ENCODE measurements at places on chromosomes 3 and 15.

- DNase-seq: no peak
These were observed 39.1 kb downstream of the GASK1A start for GRCh38 chr3:43018246-43018645.

- no peak for DNase-seq
These were observed 64.2 kb downstream of the CD200R1L start for GRCh38 chr3:112782491-112782890.

- DNase-seq: no peak
These were observed 39.9 kb downstream of the AMOTL2 start for GRCh38 chr3:134334231-134334900.

DNA sequence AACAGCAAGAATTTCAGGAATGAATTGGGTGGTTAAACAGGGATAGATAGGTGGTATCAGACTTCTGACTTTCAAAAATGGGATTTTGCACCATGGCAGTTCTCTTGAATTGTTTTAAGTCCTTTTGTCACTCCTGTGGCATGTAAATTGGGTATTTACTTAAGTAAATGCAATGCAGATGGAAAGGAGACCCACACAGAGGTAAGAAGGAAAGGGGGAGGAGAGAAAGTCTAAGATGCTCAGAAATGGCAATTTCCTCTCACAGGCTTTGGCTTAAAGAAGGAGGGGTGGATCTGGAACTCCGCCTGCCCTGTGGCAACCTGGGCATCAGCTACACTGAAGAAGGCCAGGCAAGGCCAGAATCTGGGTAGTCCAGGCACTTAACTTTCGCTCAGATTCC, 197.1 kb upstream of the UBE2E1 start:
- no peak for DNase-seq

- DNase-seq: no peak
These were observed 1090.2 kb downstream of the PLOD2 start for GRCh38 chr3:145070795-145071194.

DNA sequence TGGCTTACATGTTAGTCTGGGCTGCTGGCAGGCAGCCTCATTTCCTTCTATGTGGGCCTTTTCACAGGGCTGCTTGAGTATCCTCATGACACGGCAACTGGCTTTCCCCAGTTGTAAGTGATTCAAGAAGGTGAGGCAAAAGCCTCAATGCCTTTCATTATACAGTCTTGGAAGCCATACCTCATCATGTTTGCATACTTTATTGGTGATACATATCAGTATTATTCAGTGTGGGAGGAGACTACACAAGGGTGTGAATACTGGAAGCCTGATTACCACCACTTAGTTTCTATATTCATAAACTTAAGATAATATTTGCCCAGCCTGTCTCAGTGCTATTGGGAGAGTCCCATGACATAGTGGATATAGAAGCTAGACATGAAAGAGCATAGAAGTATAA, 346.8 kb downstream of the SOX2 start:
- no peak for DNase-seq

DNA sequence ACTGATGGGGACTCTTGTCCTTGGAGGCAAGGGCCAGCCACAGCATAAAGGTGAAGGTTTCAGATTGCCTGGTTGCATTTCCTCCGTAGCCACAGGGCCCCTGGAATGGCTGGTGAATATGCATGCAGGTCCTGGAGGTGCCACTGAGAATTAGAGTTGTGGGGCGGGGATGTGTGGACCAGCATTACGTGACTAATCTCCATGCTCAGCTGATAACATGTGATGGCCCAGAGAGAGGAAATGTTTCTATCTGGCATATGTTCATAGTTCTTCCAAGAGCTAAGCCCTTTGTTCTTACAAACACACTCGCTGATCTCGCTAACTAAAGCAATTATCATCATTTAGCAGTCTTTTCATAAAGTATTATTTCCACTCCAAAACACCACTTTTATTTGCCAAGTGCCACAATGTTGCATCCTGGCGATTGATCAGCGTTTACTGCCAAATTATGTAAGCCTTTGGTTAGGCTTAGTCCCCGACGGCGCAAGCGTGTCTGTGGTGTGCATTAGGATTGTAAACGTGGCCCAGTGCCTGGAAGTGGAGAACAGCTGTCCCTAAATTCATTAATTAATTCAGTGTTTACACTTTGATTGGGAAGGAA, 55.9 kb downstream of the CGNL1 start:
- DNase-seq: peak; percentile 11

DNA sequence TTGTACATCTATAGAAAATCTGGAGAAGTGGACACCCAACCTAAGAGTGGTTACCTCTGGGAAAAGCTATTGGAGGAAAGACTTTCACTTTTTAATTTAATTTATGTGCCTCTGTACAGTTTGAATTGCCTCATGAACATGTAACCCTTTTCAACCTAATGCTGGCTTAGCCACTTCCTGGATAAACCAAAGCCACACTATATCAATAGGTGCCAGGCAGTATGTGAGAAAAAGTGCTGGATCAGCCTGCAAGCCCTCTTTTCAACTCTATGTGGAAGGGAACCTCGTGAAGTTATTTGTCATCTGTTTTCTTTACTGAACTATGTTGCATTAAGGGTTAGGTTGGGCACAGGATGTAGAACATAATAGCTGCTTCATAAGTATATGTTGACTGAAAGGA, 9.3 kb upstream of the TOPAZ1 start:
- DNase-seq: no peak

GRCh38 chr15:84811828-84812227, 5.3 kb upstream of the ALPK3 start:
- DNase-seq: no peak

GRCh38 chr15:57611123-57611522, 19.4 kb downstream of the MYZAP start:
- DNase-seq: no peak

- no peak for DNase-seq
These were observed 31.0 kb downstream of the NXPE3 start for GRCh38 chr3:101810022-101810418.

- no peak for DNase-seq
These were observed 78.8 kb upstream of the PRR23C start for GRCh38 chr3:139123377-139124095.

DNA sequence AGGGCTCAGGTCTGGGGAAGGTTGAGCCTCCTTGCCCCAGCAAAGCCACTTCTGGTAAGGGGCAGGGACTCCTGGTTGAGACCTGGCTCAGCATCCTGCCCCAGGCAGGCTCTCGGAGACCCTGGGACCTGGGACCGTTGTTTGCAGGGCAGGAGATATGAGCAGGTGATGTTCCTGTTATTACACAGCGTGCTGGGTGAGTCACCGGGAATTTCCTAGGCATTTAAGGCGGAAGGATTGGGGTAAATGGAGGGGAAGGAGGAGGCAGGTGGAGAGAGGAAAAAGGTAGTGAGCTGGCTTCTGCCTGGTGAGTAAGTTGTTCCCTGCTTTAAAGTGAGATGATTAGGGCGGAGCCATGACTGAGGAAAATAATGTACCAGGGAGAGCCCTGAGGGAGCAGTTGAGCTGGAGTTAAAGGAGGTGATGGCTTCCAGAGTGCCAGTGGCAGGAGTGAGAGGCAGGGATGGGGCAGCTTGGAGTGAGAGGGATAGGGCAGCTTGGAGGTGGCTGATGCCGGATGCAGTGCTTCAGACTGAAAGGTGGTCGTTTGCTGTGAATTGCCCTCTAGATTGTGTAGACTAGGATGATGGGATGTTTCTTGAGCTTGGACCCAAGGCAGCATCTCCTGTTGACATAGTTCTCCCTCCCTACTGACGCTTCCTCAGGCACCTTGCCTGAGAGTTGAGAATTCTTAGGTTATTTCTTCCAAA, 79.4 kb downstream of the AAGAB start:
- DNase-seq: no peak

DNA sequence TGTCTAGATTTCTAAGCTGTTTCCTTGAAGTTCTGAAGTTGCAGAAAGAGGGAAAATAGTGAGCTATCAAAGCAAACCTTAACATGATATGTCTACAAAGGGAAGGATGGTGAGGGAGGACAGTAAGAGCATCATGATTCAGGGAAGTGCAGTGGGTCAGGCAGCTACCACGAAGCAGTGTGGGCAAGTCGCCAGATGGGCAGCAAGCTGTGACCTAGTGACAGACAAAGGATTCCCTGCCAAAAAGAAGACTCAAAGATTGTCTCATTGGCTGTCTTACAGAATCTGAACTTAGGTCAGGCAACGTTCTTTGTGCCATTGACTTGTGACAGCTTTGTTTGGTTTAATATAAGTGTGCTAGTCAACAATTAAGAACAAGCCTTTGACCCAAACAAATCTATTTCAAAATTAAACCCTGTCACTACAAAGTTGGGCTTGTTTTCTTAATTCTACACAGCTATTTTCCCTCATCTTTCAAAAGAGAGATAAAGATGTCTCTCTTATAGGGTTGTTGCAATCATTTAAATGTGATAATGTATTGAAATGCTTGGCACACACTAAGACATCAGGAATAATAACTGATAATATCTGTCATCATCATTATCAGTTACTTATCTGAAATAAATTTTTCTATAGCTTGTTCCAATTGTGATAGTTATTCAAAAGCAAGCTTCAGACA, 153.3 kb downstream of the ECT2 start:
- DNase-seq: no peak

- no peak for DNase-seq
These were observed 388.4 kb upstream of the NDN start for GRCh38 chr15:24075420-24076089.

- no peak for DNase-seq
These were observed 81.0 kb upstream of the ALCAM start for GRCh38 chr3:105285653-105286241.

GRCh38 chr3:140530131-140530530, 147.7 kb upstream of the TRIM42 start:
- DNase-seq: no peak

DNA sequence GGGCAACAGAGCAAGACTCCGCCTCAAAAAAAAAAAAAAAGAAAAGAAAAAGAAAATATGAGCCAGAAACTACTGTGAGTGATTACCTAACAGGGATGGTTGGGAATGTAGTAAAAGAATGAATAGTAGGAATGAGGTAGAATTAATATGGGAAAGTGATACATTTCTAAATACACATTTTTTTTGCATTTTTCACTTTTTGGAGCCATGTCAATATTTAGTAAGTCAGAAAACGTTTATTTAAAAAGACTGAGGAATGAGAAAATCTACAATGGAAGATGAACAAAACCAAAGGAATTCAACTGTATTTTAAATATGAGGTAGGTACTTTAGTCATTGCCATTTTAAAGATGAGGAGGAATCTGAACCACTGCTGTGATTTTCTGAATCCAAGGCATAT, 817.2 kb upstream of the CADM2 start:
- DNase-seq: no peak

GRCh38 chr3:129176051-129176450, 7.6 kb downstream of the CNBP start:
- DNase-seq: no peak

DNA sequence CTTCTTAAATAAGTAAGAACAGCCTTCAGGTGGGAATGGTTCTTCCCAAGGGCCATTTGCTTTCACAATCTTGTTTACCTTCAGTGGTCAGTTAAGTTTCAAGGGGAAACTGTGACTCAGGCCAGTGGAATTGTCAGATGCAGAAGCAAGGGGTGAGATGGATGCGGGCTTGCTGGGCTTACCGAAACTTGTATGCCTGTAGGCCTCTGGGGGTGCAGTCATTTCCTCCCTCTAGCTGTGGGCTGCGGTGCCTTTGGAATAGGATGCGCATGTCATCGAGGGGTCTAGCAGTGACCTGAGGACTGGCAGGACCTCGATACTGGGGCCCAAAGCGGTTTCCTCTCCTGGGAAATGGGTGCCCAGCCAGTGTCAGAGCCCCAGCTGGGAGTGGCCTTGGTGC, 121.6 kb downstream of the EEFSEC start:
- no peak for DNase-seq

DNA sequence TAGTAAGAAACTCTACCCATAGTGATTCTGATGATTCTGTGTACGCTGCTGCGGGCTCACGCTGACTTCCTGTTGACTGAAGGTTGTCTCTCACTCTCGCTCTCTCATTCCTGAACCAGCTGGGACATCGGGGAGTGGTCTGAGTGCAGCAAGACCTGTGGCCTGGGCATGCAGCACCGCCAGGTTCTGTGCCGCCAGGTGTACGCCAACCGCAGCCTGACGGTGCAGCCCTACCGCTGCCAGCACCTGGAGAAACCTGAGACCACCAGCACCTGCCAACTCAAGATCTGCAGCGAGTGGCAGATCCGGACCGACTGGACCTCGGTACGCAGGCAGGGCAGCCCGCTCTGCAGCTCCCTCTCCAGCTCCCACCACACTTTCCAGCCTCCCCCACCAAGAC, 63.6 kb upstream of the NR2E3 start:
- no peak for DNase-seq

DNA sequence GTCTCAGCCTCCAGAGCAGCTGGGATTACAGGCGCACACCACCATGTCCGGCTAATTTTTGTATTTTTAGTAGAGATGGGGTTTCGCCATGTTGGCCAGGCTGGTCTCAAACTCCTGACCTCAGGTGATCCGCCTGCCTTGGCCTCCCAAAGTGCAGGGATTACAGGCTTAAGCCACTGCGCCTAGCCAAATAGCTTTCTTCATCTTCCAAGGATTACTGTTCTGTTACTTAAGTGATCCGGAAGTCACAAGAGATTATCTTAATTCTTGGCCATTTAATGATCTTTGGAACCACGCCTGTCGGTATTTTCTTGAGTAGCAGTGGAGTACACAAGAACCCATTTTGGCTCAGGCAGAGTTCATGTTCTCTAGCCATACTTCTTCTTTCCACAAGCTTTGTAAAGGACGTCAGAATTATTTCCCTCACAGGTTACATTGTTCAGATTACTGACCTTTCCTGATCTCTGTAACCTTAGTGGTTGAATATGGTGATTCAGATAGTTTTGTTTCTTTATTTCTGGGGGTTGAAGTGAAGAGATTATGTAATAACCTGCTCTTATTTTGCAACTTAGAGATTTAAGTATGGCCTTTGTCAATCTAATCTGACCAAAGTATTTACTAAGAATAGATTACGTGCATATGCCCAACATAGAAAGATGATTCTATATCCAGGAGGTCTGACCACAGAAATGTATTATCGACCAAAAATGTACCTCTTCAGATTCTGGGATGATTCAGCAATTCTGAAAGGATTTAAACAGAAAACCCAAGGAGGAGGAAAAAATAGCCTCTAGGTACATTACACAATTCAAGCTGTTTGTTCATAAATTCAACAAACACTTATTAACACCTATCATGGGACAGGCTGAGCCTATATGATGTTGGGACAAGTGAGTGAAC, 132.2 kb downstream of the GREM1 start:
- DNase-seq: no peak

DNA sequence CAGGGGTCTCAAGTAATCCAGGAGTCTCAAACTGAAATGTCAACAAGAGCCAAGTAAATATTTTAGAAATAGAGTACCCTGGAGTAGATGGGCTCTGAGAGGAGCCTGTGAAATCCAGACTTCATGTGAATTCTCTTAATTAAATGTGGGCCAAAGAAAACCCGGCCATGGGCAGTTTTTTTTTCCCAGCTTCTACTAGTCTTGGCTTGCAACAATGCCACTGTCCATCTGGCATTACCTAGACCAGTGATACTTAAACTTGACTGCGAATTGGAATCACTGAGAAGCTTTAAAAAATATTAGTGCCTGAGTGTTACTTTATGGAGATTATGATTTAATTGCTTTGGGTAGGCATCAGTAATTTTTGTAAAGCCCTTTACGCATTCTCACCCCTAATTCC, 66.4 kb upstream of the GOLGA6B start:
- DNase-seq: no peak

Measured in NCI-H1436 (cell line).